ENCODE measurements at places on chromosomes 6 and 20.
A peak's percentile ranks its signal among the peaks of the same experiment; 100 is the strongest.

- DNase-seq: no peak
Observed at GRCh38 chr6:142900227-142900971, 44.6 kb downstream of the HIVEP2 start.

DNA sequence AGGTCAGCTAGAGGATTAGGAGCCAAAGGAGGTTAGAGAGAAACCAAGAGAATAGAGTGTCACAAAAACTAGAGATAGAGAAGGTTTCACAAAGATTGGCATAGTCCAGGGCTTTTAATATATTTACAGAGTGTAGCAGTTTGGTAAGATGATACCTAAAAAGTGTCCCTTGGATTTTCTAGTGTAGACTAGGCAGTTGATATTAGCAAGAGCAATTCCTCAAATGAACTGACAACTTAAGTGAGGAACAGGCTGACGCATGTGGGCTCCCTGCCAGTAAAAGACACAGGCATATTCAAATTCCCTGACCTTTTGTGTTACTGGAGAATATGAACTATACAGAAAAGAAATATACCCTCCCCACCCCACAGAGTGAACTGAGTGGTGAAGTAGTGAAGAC, 40.1 kb downstream of the VTA1 start:
- no peak for DNase-seq

GRCh38 chr6:72216222-72217068, 330.1 kb downstream of the RIMS1 start:
- DNase-seq: no peak

GRCh38 chr6:144036064-144036834, 28.2 kb upstream of the PLAGL1 start:
- no peak for DNase-seq

- DNase-seq: no peak
Observed at GRCh38 chr6:30508890-30509736, 19.8 kb downstream of the HLA-E start.

DNA sequence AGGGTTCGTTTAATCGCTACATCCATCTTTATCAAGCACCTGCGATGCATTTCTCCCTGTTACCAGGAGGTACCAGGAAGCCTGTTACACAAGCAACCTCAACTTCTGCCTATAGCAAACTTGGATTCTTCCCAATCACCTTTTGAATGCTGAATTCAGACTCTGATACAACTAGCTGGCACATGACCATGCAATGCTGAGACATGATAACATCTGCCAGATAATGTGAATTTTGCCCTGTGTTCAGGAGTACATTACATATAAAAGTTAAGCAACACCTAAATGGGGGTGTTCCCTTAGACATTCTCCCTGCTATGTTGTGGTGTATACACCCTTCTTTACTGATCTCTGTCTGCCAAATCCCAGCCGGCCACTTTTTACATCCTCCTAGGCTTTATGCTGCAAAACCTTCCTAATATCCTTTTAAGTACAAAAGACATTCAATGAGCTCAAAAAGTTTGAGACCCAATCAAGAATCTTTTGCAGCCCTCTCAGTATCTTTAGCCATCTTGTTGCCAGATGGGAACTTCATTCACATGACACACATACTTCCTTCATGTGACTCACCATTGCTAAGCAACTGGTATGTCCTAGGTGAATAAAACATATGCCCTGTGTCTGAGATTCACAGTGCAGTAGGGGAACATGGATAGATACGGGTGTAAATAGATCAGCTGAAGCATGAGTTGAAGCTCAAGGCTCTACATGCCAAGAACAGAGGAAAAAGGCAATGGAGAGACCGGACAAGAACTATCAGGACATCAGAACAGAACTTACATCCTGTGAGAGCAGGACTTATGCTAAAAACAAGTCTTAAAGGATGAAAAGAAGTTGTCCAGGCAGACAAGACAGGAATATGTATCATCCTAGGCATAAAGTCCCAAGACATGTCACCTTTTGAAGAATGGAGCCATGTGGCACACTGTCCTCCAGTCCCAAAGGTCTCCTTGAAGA, 84.3 kb downstream of the ZHX3 start:
- peak; percentile 17 for DNase-seq

- DNase-seq: no peak
Observed at GRCh38 chr6:70738028-70738427, 70.3 kb downstream of the SMAP1 start.

DNA sequence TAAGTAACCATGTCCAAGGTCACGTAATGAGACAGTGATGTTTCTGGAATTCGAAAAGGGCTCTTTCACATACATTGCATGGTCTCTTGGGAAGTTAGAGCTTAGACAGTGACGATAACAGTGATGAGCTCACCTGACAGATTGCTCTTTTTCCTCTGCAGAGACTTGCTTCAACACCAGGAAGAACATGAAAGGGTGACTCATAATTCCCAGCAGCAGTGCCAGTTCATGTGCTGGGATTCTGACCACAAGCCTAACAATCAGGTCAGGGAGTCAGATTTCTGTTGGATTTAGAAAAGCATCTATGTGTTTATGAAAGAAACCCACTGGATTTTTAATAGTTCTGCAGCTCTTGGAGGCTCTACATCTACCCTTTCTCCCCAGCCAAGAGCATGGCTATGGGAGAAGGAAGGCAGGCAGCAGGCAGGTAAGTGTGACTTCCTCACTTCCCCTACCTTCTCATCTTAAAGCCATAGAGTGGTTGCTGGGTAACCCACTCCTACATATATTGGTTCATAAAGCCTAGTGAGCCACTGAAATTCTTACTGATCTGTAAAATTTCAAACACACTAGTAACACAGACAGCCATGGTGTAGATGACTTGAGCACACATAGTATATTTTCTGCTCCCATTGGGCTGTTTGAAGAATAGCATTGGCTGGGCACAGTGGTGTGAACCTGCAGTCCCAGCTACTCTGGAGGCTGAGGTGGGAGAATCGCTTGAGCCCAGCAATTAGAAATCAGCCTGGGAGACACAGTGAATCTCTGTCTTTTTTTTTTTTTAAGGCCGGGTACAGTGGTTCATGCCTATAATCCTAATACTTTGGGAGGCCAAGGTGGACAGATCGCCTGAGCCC, 44.4 kb upstream of the LOC128125822 start:
- peak; percentile 96 for DNase-seq

- no peak for DNase-seq
Observed at GRCh38 chr6:79225717-79226599, 8.5 kb downstream of the HMGN3 start.

DNA sequence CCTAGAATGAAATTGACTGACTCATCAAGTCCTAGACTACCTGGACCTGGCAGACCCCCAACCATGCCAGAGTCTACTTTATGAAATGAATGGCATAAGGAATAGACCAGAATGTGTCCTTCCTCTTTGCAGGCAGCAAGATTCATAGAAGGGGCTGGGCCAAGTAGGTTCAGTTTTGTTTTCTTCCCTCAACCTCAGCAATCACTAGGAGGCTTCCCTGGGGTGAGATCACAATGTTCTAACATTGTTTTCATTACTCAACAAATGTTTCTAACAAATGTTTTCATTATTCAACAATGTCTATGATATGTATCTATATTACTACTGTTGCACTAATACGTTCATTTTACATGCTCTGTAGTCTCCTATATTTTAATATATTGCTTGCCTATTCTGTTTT, 8.4 kb upstream of the FAM162B start:
- DNase-seq: no peak

DNA sequence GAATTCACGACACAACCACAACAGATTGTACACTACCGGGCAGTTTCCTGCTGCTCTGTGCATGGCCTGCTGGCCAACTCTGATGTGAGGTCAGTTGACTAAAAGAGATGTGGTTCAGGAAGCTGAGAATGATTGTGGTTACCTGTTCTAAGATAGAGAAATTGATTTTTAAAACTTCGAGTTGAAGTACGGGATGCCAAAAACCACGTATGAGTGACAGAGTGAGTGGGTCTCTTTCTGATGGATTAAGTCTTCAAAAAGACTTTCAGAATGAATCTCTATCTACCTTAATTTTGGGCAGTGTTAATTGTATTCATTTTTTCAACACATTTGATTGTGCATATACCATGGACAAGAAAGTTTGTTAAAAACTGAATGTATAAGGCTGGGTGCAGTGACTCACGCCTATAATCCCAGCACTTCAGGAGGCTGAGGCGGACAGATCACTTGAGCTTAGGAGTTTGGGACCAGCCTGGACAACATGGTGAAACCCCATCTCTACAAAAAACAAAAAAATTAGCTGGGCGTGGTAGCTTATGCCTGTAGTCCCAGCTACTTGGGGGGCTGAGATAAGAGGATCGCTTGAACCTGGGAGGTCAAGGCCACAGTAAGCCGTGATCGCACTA, 121.2 kb downstream of the SGK1 start:
- no peak for DNase-seq

- peak; percentile 58 for DNase-seq
Observed at GRCh38 chr20:38109591-38110524, 55.2 kb downstream of the TGM2 start.

- no peak for DNase-seq
Observed at GRCh38 chr20:53884859-53885541, 185.4 kb downstream of the BCAS1 start.

DNA sequence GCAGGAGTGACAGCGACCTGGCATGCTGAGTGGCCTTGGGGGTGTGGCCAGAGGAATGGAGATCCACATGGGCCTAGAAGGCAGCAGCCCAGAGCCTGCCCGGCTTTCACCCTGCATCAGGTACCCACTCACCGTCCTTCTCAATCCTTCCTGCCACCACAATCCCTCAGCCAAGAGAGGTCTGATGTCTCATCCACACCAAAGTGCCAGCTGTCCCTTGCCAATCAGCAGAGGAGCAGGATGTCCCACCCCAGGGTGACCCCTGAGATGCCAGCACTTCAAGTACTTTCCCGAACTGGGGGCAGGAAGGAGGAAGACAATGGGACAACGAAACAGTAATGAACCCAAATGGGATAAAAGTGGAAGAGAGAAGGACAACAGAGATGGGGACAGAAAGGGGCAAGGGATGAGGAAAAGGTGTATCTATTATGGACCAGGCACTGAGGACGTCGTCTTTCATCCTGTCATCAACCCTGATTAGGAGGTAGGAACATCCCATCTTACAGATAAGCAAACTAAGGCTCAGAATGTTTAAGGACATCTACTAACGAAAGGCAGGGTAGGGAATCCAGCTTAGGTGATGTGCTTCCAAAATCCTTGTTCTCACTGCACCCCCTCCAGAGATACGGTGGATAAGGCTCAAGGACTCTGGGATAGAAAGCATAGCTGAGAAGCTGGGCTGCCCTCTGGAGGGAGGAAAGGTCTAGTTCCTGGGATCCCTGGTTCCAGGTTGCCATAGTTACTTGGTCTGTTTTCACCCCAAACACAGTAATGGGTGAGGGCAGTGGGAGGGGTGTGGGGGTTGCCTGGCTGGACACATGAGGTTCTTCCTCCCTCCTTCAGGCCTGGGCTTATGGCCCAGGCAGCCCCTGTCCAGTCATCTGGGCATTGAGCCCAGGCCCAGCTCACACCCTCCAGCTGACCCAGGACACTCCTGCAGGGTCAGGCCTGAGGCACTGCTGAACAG, 4.5 kb upstream of the TNXB start:
- peak; percentile 27 for DNase-seq

DNA sequence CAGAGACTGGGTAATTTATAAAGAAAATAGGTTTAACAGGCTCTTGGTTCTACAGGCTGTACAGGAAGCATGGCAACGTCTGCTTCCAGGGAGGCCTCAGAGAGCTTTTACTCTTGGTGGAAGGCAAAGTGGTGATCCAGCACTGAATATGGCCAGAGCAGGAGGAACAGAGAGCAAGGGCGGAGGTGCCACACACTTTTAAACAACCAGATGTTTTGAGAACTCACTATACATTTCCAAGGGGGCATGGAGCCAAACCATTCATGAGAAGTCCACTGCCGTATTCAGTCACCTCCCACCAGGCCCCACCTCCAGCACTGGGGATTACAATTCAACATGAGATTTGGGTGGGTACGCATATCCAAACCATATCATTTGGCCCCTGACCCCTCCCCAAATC, 18.7 kb downstream of the SAMD5 start:
- no peak for DNase-seq

DNA sequence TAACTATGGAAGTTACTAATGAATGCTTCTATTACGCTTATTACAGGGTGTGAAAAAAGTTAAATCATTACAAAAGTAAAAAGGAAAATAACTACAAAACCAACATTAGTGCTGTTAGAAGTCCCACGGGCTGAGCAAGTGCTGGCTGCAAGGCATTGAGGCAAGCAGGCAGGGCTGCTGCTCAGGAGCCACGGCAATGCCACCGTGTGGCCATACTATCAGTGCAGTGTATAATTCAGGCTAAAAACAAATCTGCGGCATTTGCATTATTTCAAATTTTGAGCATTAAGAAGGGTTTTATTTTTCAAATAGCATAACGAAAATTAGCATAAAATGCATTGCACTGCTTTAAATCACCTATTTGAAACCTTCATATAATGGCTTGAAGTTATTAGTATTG, 17.1 kb downstream of the IFNGR1 start:
- DNase-seq: no peak

- no peak for DNase-seq
Observed at GRCh38 chr20:40427026-40427425, 262.0 kb downstream of the MAFB start.

DNA sequence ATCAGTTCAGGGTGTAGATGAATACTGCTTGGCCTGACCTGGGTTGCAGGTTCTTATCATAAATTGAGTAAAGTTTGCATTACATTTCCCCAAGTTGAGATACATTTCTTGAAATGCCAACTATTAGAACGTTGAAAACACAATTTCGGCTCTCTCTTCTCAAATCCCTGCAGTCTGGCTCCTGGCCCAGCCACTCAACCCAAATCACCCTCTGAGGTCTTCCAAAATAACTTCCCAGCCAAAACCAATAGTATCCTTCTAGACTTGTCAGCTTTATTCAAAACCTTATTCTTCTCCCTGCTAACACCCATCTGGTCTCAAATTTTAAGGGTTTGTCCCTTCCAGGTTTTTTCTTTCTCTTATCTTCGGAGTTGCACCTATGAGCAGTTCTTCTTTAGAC, 263.6 kb downstream of the EYA4 start:
- DNase-seq: no peak

GRCh38 chr20:49028684-49029083, 17.4 kb upstream of the CSE1L start:
- no peak for DNase-seq

GRCh38 chr6:152130441-152130840, 323.0 kb downstream of the ESR1 start:
- DNase-seq: no peak

- no peak for DNase-seq
Observed at GRCh38 chr6:30515106-30515505, 25.8 kb downstream of the HLA-E start.

DNA sequence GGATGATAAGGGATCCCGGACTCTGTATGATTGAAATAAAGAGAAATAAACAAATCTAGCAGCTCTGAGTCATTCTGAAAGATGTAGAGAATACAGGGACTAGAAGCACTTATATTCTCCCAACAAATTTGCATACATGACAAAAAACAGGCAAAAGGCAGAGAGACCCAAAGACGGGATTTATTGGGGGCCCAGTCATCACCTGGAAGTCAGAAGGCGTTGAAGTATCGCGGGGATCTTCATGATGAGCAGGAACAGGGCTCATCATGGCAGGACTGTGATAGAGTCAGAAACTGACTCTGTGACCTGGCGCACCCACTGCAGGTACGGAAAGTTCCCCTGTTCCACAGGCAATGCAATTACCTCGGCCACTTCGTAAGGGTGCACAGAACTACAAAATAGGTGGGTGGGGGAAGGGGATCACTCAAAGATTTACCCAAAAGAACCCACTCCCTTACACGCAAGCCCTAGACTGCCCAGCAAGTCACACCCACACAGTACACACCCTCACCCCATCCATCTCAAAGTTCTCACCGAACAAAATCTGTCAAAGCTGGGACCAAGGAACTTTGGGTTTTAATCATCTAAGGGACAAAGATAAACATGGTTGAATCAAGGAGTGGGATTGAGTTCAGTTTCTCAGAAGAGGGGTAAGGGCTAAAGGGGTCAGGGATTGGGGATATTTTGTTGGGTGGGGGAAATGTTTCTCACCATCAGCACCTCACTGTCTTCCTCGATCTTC, 1.4 kb downstream of the CUTA start:
- no peak for DNase-seq

Measured in kidney glomerular epithelial cell (primary cell).